ENCODE measurements at places on chromosomes 11 and 22.

DNA sequence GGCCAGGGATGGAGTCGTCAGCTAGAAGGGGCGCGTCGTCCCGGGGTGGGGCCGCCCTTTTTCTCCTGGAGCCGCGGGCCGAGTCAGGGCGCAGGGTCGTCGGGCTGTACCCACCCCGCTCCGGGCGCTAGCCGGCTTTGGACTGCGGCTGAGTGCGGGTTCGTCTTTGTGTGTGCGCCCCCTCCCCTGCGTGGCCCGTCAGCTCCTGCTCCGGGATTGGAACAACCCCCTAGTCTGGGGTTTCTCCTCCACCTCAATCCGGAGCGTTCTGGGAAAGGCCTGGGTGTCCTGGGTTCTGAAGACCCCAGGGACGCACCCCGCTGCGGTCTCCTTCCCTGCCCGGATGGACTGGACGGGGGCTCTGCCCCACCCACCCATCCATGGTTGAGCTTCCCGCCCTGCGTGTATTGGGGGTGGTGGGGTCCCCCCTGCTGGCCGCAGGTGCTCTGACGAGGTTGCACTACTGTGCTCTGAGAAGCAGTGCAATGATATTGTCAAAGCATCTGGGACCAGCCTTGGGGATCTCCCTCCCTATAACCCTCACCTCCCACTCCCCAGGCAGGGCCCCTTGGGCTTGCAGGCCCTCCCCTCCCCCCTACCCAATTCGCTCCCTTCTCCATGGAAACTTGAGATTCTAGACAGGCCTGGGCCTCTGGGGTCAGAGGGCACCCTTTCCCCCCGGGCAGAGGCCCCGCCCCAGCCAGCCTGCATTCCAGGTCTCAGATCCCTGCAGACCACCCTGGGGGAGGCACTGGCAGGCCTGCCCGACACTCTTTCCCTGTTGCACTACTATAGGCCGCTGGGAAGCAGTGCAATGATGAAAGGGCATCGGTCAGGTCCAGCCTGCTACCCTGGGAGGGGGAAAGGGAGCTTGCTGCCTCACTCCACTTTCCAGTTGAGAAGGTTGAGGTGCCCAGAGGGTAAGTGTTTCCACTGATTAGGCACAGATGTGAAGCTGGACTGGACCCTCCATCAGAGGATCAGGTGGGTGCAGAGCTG is 10.7 kb downstream of the SDF2L1 start:
- DNase-seq: no peak

- DNase-seq: no peak
Measured at GRCh38 chr11:133955945-133956421, 785 bp downstream of the IGSF9B start.

- DNase-seq: no peak
Measured at GRCh38 chr11:69513663-69514224, 32.3 kb downstream of the LINC01488 start.

DNA sequence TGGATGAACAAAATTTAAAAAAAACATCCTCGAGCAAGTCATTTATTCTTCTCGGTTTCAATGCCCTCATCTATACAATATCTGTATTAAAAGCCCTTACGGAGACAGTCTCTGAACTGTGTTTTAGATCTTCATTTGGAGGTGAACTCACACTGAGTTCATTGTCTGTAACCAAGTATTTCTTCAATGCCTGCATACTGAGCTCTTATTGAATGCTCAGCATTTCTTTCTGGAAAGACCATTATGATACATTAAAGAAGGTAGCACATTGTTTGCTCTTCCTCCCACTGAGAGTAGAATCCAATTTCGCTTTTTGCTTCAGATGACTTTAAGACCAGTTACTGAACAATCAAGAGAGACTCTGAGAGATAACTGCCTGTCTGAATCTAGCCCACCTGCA is 1.7 kb upstream of the ANO3 start:
- DNase-seq: no peak

DNA sequence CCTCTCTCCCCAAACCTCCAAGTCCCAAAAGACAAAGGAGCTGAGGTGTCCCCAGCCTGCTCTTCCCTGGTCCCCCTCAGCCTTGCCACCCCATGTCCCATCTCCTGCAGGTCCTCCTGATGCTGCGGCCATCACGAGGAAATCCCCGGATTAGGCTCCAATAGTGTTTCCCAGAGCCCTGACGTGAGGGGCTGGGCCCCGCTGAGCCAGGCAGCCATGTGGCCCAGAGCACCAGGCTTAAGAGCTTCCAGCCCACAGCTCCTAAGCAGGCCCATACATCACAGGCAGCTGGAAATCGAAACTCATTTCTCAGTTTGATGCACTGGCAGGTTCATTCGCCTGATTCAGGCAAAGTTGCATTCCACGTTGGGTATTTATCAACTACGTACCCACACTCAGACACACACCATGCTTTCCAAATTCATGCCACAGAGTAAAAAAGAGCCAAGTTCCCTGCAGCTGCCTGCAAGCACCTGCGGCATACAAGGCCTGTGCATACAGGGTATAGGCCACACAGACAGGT is 114.2 kb downstream of the CHST1 start:
- DNase-seq: no peak

DNA sequence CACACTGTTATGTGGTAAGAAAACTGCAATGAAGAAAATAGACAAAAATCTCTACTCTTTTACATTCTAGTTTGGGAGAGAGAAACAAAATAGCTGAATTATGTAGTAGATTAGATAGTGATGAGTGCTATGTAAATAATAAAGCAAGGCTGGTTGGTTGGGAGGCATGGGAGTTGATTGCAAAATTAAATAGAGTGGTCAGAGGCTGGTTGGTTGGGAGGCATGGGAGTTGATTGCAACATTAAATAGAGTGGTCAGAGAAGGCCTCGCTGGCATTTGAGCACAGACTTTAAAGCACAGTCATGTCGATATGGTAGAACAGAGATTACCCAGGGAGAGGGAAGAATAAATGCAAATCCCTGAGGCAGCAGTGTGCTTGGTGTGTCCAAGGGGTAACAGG is 22.4 kb downstream of the SIK2 start:
- DNase-seq: peak; percentile 5

DNA sequence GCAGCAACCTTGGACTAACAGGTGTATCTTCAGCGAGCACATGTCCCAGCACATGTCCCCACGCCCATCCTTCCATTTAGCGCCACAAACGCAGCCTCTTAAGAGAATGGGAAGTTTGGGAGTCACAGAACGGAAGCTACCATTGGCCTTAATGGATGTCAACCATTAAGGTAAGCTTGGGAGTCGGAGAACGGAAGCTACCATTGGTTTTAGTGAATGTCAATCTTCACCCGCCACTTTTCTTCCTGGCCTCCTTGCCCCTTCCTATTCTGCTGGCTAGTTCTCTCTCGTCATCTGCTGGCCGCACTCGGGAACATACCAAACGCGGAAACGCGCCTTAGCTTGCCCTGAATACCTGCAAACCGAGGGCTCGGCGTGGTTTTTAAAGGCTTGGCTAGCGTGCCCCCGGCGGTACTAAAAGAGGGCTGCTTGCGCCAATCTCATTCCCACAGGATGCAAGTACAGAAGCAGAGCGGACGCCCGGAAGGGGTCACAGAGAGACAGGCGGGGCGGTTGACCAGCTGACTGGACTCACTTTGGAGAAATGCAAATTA is 24.3 kb downstream of the GLYATL1 start:
- peak; percentile 65 for DNase-seq

DNA sequence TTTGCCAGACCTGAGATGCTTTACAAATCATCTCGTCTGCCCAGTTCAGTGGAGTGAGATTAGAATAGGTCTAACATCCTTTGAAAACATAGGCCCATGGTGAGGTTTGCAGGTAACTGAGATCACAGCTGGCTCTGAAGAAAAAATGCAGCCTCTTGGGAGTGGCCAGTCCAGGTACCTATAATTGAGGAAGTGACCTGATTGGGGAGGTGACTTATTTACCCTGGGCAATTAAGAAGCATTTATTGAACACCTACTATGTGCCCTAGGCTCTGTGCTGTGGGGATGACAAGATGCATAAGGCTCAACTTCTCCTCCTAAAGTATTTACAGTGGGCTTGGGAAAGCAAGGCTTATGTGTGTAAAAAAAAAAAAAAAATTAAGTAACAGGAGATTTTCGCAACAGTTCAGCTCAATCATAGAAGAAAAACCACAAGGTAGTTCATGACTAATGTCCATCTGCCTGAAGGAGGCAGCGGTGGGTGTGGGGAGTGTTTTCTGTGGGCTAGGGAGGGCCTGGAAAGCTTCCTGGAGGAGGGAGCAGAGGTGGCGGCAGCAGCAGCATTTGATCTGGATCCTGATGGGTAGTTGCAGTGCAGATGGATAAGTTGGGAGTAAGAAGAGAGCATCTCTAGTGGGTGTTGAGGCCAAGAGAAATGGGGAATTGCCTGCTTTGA is 16.1 kb downstream of the MICAL2 start:
- DNase-seq: peak; percentile 89

GRCh38 chr11:31860391-31860790 is 49.3 kb upstream of the PAX6 start:
- no peak for DNase-seq

GRCh38 chr11:112499153-112499880 is 238.7 kb upstream of the PLET1 start:
- DNase-seq: no peak

DNA sequence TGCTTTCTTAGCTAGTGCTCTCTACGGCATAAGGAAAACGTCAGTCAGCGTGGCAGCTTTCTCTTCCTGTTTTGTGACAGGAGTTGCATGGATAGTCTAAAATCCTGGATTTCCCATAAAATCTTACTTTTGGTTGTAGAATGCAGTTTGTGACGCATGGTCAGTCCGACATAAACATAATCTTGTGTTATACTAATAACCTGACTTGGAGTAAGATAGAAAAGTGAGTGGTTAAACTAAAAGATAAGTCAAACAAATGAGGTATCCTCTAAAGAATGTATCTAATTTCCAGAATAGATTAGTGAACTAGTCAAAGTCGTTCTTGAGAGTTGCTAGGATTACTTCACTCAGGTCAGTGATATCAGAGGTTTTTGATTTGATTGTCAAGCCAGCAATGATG is 157.6 kb downstream of the PGR start:
- DNase-seq: no peak

DNA sequence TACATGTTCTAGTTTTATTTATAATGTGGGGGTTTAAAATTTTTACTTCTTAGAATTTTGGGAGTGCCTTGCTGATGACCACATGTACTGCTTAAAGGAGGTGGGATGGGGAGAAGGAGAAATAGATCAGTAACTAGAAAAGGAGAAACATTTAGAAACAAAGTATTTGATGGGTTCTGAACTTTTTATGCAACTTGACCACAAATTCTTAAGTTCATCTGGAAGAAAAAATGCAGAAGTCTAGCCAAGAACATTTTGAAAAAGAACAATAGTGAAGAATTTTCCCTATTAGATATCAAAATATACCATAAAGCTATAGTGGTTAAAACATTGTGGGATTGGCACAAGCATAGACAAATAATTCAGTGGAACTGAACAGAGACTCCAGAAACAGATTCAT is 73.3 kb upstream of the AMPD3 start:
- peak; percentile 95 for DNase-seq

DNA sequence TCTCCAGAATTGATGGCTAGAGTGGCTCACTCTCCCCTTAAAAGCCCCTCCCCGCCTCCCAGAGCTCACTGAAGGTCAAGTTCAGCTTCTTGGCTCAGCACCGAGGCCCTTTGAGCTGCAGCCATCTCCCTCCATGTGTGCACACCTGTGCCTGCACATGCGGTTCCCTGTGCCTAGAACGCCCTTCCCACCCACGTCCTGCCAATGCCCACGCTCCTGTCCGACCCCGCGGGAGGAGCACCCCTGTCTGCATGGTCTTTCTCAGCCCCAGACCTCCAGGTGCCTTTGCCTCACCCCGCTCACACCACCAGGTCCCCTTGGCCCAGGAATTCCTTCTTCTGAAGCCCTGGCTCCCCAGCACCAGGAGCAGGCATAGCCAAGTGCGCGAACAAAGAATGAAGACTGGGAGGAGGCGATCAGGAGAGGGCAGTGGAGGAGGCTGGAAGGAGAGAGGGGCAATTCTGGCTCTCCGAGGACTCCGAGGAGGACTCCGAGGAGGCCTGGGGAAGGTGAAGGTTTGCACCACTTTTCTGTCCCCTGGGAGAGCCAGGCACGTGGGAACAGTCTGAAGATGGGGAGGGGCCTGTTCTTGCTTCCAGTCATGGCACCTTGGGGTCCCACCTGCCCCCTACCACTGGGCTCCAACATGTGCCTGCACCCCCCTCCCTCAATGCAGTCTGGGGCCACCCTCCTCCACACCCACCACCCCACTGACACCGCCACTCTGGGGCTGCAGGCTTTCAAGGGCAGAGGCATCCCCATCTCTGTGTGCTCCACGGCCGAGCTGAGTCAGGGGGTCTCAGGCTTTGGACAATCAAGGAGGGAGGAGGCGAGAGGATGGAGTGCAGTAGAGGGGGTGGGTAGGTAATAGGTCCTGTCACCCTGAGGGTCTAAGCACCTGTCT is 17.7 kb downstream of the IGF2 start:
- no peak for DNase-seq

DNA sequence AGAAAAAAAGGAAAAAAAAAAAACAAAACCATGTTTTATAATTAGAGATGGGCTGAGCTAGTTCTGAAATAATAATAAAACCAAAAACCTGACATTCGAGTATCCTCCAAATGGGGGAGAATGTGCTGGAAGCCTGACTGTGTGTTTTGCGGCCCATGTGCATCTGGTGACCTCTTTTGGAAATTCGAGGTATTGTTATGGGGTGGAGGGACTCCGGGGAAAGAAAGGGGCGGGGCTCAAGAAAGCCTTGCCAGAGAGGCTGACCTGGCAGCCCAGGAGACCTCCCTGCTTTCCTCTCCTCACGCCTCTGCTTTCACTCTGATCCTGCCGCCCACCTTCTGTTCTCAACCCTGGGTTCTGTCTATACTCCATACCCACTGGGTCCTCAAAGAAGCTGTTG is 72.9 kb downstream of the CTTN start:
- DNase-seq: no peak

GRCh38 chr11:35324183-35324886 is 95.0 kb downstream of the SLC1A2 start:
- no peak for DNase-seq

DNA sequence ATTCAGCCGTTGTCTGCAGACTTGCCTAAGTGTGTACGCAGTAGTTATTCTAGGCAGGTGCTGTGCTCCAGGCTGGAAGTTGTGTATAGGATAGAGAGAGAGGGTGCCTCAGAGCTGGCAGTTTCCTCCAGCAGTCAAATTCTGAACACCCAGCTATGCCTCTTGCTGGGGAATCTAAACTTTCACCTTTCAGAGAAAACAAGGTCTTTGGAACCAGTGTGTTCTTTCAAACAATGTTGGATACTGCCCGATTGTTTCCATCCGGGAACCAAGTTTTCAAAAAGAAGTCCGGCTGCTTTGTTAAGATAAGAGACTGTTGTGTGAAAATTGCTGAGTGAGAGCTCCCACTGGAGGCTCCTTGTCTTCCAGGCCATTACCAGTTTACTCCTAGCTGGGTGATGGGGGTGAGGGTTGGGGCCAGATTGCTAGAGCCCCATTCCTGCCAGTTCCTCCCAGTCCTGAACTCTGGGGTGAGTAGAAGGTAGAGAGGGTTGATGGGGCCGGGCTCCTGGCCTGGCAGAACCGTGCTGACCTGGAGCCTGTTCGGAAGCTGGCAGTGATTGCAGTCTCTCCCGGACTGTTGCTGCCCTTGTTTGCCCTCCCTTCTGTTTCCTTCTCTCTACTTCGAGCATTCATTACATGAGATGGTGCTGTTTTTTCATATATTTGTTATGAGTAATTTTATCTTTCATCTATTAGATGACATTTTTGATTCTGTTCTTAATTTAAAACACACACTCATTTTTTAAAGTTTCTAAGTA is 150.2 kb downstream of the TEAD1 start:
- DNase-seq: no peak

- no peak for DNase-seq
Measured at GRCh38 chr22:45221201-45221600, 19.5 kb downstream of the KIAA0930 start.

- DNase-seq: no peak
Measured at GRCh38 chr11:134521001-134521400, 109.0 kb upstream of the B3GAT1 start.
